ENCODE measurements at places on chromosomes 12 and 14. TPM values are rescaled to one million over a fixed set of nuclear protein-coding genes. Genes with fewer than 3 reads are reported as not detected.
A peak's percentile ranks its signal among the peaks of the same experiment; 100 is the strongest.

DNA sequence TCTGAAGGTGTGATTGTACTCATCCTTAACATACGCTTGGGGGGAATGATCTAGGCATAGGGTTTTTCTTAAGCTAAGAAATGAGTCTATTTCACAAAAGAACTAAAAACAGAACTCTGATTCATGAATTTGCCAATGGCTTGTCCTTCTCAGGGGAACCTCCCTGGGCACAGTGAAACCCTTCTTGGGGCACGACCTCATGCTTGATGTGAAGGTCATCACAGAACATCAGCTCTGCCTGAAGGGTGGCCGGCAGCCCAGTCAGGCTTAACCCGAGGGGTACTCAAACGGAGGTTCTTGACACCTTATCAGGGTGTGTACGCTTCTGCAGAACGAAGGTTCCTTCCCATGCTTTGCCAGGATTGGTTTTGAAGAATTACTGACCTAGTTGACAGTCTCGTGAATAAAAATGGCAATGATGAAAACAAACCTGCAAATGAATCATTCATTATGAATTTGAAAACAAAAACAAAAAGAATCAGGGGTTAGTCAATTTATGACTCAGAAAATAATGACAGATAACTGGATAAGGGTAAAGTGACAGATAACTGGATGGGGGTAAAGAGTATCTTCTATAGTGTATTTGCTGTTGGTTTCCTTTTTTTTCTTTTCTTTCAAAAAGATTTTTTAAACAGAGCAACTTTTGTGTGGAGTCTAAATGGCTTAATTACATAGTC is 86.4 kb downstream of the GALNT8 start:
- peaks cover 9% of the 10 kb centered on the region for H3K27me3 ChIP-seq
- H3K4me1 ChIP-seq = peaks cover 39% of the 10 kb centered on the region
- no peak overlapping the region for H3K27ac ChIP-seq
- no peak for DNase-seq
- no peak overlapping the region for H3K4me3 ChIP-seq
- no peaks in the 10 kb centered on the region for H3K36me3 ChIP-seq

Gene CLEC9A
- 0.55 TPM for total RNA-seq

Gene KRT85
- total RNA-seq = not detected

GRCh38 chr12:92229381-92229780 is 83.7 kb upstream of the BTG1 start:
- no peak overlapping the region for H3K4me3 ChIP-seq
- H3K4me1 ChIP-seq = peaks cover under 1% of the 10 kb centered on the region
- H3K36me3 ChIP-seq = no peaks in the 10 kb centered on the region
- no peaks in the 10 kb centered on the region for H3K27me3 ChIP-seq

DNA sequence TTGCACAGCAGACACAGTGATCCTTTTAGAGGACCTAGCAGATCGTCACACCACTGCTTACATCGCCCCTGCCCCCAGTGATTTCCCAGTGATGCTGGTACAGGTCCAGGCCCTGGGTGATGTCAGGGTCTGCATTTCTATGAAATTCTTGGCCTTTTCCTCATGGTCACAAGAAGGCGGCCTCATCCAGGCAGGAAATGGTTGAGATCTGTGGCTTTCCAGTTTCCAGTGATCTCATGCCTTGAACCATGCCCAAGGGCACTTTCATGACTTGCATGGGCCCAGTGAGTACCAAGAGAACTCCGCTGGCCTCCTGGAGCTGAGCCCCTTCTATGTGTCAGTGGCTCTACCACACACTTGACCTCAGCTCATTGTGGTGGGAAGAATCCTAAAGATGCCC is 41.9 kb upstream of the BDKRB2 start:
- no peak for DNase-seq
- H3K4me3 ChIP-seq = no peak overlapping the region
- H3K27me3 ChIP-seq = no peaks in the 10 kb centered on the region
- no peaks in the 10 kb centered on the region for H3K4me1 ChIP-seq
- H3K27ac ChIP-seq = no peak overlapping the region
- H3K36me3 ChIP-seq = no peaks in the 10 kb centered on the region

DNA sequence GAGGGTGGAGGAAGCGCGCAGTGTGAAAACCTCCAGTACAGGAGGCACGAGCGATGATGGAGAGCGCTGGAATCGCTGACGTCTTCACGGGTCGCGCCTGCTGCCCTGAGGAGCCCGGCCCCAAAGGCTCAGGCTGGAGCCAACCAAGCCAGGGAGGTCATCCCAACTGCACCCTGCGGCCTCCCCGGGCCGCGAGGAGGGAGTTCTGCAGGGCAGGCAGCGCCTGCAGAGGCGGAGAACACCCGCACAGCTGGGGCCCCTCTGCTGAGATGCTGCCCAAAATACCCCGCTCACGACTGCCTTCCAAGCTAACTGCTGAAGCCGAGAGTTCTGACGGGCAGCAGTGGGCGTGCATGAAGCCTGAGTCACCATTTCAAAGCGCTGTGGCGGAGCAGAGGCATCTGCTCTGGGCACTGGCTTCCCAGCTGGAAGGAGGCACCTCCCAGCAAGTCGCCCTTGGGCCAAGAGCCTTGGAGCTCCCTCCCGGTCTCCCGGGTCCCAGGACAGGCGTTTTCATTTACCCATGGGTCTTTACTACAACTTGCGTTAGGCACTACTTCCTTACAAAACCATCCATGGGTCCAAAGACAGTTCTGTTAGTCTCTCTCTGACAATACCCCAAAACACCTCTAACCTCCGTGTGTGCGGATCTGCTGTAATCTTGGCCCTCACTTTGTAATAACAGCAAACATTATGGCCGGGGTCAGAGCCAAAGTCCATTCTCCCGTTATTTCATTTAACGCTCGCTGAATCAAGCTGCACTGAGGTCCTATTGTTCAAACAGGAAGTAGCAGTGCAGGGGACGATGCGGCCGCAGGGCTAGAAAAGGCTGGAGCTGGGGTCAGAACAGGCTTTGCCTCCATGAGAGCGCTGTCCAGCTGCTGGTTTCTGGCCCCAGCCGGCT is 60.1 kb upstream of the RIMBP2 start:
- H3K27me3 ChIP-seq = peaks cover 17% of the 10 kb centered on the region
- DNase-seq = peak; percentile 32
- H3K36me3 ChIP-seq = no peaks in the 10 kb centered on the region
- H3K4me1 ChIP-seq = peaks cover 14% of the 10 kb centered on the region
- peak overlapping the region; percentile 49 for H3K4me3 ChIP-seq
- H3K27ac ChIP-seq = no peak overlapping the region

Gene GRIN2B
- total RNA-seq = not detected

Gene RNF212B
- not detected for total RNA-seq

Gene CD69
- total RNA-seq = 631 TPM

Gene TMPRSS12
- not detected for total RNA-seq

DNA sequence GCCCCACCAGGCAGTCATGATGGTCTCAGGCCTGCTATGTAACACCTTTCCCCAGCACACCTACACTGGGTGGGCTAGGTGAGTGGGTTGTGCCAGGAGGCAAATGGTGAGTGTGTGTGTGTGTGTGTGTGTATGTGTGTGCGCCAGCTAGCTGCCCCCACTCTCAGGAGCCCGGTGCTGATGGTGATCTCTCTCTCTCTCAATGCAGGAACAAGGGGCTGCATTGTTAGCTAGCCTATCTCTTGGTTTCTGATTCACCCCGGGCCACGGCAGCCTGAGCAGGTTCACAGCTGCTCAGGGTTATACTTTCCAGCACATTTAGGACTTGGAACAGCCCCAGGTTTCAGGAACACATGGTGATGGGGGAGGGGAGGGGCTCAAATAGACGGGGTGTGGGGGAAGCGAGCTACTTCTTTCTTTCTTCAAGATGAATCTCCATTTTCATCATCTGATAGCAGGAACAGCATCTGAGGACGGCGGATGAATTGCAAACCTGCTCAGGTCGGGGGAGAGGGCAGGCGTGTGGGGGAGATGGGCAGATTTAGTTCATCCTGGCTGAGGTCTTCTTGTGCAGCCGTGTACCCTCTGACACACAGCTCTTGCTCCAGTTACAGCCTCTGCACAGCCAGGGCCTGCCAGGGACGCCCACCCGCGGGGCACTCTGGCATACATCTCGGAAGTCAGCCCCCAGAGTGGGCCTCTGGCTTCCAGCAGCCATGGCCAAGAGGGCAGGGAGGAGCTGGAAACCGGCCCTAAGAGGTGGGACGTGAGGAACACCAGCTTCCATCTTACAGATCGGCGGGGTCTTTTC is 137.6 kb downstream of the ZFP36L1 start:
- H3K27ac ChIP-seq = no peak overlapping the region
- peaks cover 7% of the 10 kb centered on the region for H3K4me1 ChIP-seq
- no peak overlapping the region for H3K4me3 ChIP-seq
- no peaks in the 10 kb centered on the region for H3K36me3 ChIP-seq
- no peaks in the 10 kb centered on the region for H3K27me3 ChIP-seq

DNA sequence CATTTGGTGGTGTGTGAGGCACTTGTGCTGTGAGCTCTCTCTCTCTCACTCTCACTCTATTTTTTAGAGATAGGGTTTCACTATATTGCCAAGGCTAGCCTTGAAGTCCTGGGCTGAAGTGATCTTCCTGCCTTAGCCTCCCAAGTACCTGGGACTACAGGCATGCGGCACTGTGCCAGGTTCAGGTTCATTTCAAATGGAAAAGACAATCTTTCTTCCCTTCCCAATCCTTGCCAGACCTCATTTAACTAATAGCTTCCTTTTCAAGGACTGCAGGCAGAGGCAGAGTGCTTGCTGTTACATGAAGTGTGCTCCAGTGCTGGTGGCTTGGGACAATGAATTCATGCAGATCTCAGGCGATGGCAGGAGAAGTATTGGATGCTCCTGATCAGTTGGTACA is 73.2 kb upstream of the BICD1 start:
- no peak overlapping the region for H3K27ac ChIP-seq
- no peak overlapping the region for H3K4me3 ChIP-seq
- H3K27me3 ChIP-seq = no peaks in the 10 kb centered on the region
- no peaks in the 10 kb centered on the region for H3K4me1 ChIP-seq
- DNase-seq = no peak
- no peaks in the 10 kb centered on the region for H3K36me3 ChIP-seq

DNA sequence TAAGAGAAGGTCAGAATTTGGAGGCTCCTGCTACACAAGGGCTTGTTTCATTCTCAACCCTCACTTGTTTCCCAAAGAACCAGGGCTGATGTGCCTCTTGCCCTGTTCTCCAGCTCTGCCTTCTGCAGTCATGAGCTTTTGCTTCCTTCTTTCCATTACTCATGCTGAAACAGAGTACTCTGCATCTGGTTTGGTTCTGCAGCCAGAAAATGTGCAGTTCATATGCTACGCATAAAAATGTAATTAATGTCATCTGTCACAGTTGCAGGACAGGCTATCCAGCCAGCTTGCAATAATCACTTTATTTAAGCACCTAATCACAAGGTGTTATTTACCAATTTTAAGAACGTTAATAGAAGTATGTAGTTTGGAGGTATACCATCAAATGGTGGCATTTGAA is 150.2 kb downstream of the SRGAP1 start:
- no peak for DNase-seq
- H3K27me3 ChIP-seq = no peaks in the 10 kb centered on the region
- H3K36me3 ChIP-seq = no peaks in the 10 kb centered on the region
- H3K27ac ChIP-seq = no peak overlapping the region
- no peaks in the 10 kb centered on the region for H3K4me1 ChIP-seq
